ENCODE measurements at places on chromosomes 6 and 20. TPM values are rescaled to one million over a fixed set of nuclear protein-coding genes. Genes with fewer than 3 reads are reported as not detected.

Gene ADGB
- total RNA-seq = 0.18 TPM

Gene HUS1B
- 1.4 TPM for total RNA-seq

Gene BMP5
- 0.45 TPM for total RNA-seq

Gene EEF1E1
- total RNA-seq = 17.1 TPM

Gene RIPOR2
- 16.1 TPM for total RNA-seq

Gene ABRACL
- total RNA-seq = 16.4 TPM

Gene ELOVL4
- total RNA-seq = 2.4 TPM

Gene MDFI
- total RNA-seq = 9.3 TPM

- H3K36me3 ChIP-seq = no peaks in the 10 kb centered on the region
- no peak for DNase-seq
- H3K27ac ChIP-seq = no peak overlapping the region
Measured at GRCh38 chr6:25959890-25960536, 2.6 kb upstream of the TRIM38 start.

DNA sequence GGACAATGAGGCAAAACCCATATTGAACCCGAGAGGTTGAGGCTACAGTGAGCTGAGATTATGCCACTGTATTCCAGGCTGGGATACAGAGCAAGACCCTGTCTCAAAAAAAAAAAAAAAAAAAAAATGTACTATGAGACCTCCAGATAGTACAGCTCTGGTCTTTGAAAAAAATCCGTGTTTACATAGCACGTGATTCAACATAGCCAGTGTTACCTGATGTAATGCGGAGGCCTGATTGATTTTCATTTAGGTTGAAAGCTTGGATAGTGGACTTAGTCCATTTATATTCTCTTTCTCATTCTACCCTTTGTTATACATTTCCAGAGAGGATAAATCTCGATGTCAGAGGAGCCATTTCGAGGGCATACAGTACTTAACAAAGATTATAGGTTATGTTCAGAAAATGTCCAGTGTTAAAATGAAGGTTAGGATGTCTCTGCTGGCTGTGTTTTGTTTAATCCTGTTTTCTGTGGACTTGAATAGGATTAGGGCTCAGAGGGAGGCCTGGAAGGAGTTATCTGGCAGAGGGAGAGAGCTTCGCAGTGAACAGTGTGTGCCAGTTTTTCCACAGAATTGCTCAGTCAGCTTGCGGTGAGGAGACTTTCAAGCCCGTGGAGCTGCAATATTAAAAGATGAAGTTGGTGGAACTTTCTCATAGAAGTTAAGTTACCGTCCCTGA is 33.9 kb upstream of the BCLAF1 start:
- no peaks in the 10 kb centered on the region for H3K36me3 ChIP-seq
- DNase-seq = no peak
- no peaks in the 10 kb centered on the region for H3K27me3 ChIP-seq
- H3K27ac ChIP-seq = no peak overlapping the region
- no peak overlapping the region for H3K4me3 ChIP-seq
- H3K4me1 ChIP-seq = no peaks in the 10 kb centered on the region

GRCh38 chr6:33641602-33642001 is 20.5 kb downstream of the ITPR3 start:
- no peak for DNase-seq
- H3K4me3 ChIP-seq = no peak overlapping the region
- no peaks in the 10 kb centered on the region for H3K36me3 ChIP-seq
- H3K27ac ChIP-seq = no peak overlapping the region

- no peaks in the 10 kb centered on the region for H3K4me1 ChIP-seq
- no peak overlapping the region for H3K4me3 ChIP-seq
- H3K36me3 ChIP-seq = no peaks in the 10 kb centered on the region
- DNase-seq = no peak
- no peaks in the 10 kb centered on the region for H3K27me3 ChIP-seq
Measured at GRCh38 chr6:144145541-144145940, 4.8 kb upstream of the STX11 start.

DNA sequence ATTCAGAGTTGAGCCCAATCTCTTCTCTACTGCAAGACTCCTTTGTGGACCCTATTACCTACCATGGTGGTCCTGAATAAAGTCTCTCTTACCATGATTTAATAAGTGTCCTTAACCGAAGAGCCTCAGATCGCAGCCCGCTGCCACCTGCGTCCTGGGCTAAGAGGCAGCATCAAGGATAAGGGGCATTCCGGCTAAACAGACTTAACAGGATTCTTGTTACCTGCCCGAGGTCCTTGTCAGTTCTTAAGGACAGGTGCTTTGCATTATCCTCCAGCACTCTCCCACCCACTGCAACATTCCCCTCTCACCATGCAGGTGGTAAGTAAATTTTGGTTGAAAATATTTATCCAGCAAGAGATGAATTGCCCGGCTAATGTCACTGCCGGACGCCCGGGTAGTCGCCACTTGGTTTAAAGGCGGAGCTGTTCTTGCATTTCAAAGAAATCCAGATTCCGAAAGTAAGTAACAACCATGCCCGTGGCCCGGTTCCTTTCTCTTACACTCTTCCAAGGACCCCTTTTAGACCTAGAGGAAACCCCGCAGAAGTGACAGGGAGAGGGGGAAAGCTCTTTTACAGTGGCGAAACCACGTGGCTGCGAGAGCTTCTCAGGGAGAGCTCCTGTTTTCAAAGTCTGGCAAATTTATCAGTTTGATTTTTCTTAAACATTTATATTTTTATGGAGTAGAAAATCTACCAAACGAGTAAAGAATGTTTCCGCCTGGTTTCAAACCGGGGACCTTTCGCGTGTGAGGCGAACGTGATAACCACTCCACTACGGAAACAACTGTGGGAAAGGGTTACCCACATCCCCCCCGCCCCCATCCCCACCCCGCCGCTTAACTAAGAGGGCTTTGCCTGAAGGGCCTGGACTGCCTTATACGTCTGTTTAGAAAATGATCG is 41.9 kb upstream of the PRSS16 start:
- H3K4me1 ChIP-seq = no peaks in the 10 kb centered on the region
- H3K4me3 ChIP-seq = no peak overlapping the region
- no peak for DNase-seq
- H3K36me3 ChIP-seq = no peaks in the 10 kb centered on the region

DNA sequence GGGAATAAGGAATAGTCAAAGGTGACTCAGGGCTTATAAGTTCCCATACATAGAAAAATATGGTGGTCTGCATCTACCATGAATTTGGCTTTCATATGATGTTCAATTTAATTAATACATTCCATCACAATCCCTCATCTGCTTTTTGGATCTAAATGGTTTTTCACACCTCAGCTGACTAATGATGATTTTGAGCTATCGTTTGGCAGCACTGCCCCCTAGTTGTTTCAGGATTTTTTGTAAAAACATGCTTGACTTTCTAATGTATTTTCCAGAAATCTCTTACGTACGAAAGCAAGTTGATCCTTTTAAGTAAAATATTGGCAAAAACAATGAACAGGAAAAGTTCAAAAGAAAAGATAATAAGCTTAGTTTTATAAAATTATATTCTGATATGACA is 408.6 kb upstream of the ADGRB3 start:
- DNase-seq = no peak
- no peak overlapping the region for H3K27ac ChIP-seq
- no peaks in the 10 kb centered on the region for H3K27me3 ChIP-seq
- no peaks in the 10 kb centered on the region for H3K4me1 ChIP-seq
- H3K4me3 ChIP-seq = no peak overlapping the region

GRCh38 chr20:62208795-62209755 is 11.0 kb downstream of the HRH3 start:
- no peak for DNase-seq
- no peaks in the 10 kb centered on the region for H3K4me1 ChIP-seq
- H3K4me3 ChIP-seq = no peak overlapping the region
- no peak overlapping the region for H3K27ac ChIP-seq

GRCh38 chr6:117465691-117466090 is 16.8 kb upstream of the DCBLD1 start:
- no peaks in the 10 kb centered on the region for H3K27me3 ChIP-seq
- H3K4me1 ChIP-seq = no peaks in the 10 kb centered on the region
- DNase-seq = no peak
- no peak overlapping the region for H3K4me3 ChIP-seq
- H3K27ac ChIP-seq = no peak overlapping the region

GRCh38 chr20:45266977-45267376 is 12.6 kb upstream of the SLPI start:
- no peak for DNase-seq
- no peaks in the 10 kb centered on the region for H3K36me3 ChIP-seq
- no peak overlapping the region for H3K4me3 ChIP-seq
- no peaks in the 10 kb centered on the region for H3K27me3 ChIP-seq
- H3K4me1 ChIP-seq = no peaks in the 10 kb centered on the region

DNA sequence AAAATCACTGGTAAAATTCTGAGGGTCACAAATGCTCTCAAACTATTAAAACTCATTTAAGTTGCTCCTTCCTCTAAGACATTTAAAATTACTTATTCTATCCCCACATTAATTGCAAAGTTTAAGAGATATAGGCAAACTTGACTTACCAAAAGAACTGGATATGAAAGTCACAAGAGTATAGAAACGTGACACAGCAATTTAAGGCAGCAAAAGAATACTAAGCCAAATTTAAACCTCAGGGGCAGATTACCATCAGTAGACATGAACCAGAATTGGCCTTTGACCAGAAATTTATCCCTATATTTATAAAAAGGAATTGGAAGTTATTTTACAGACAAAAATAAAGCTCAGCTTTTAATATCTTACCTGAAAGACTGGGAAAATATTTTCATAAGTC is 56.0 kb downstream of the MAP3K7 start:
- H3K27me3 ChIP-seq = no peaks in the 10 kb centered on the region
- H3K27ac ChIP-seq = no peak overlapping the region

- H3K4me1 ChIP-seq = no peaks in the 10 kb centered on the region
- no peak overlapping the region for H3K27ac ChIP-seq
- no peaks in the 10 kb centered on the region for H3K27me3 ChIP-seq
- H3K4me3 ChIP-seq = no peak overlapping the region
- no peak for DNase-seq
- no peaks in the 10 kb centered on the region for H3K36me3 ChIP-seq
Measured at GRCh38 chr6:113450061-113450465, 407.1 kb upstream of the MARCKS start.

DNA sequence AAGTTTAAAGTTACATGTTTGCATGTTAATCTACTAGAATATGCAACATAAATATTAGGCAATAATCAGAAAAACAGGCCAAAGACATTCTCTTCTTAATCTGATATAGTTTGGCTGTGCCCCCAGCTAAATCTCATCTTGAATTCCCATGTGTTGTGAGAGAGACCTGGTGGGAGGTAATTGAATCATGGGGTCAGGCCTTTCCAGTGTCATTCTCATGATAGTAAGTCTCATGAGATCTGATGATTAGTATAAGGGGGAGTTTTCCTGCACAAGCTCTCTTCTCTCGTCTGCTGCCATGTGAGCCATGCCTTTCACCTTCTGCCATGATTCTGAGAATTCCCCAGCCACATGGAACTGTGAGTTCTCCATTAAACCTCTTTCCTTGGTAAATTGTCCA is 1241.7 kb upstream of the ADGRB3 start:
- no peaks in the 10 kb centered on the region for H3K4me1 ChIP-seq
- H3K27me3 ChIP-seq = no peaks in the 10 kb centered on the region
- no peaks in the 10 kb centered on the region for H3K36me3 ChIP-seq
- H3K4me3 ChIP-seq = no peak overlapping the region
- no peak for DNase-seq
- H3K27ac ChIP-seq = no peak overlapping the region

GRCh38 chr6:76043690-76044089 is 28.8 kb downstream of the IMPG1 start:
- H3K4me3 ChIP-seq = no peak overlapping the region
- H3K27ac ChIP-seq = no peak overlapping the region
- no peaks in the 10 kb centered on the region for H3K4me1 ChIP-seq
- DNase-seq = no peak
- peaks cover 2% of the 10 kb centered on the region for H3K27me3 ChIP-seq

DNA sequence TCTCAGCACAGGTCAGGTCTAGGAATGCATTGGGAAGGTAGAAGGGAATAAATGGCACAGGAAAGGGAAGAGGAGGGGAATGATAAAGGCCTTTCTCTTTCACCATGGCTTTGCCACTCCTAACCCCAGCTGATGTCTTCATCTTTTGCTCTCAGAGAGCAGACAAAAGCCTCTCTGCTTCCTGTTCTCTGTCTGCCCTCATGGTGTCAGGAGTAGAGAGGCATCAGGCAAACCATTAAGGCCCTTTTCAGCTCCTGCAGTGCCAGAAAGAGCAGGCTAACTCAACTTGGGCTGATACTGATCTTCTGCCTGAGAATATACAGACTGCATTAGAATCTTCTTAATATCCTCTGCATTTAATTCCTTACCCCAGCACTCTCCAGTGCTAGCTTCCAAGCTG is 48.0 kb upstream of the STXBP5 start:
- no peaks in the 10 kb centered on the region for H3K4me1 ChIP-seq
- no peak for DNase-seq
- no peak overlapping the region for H3K27ac ChIP-seq

DNA sequence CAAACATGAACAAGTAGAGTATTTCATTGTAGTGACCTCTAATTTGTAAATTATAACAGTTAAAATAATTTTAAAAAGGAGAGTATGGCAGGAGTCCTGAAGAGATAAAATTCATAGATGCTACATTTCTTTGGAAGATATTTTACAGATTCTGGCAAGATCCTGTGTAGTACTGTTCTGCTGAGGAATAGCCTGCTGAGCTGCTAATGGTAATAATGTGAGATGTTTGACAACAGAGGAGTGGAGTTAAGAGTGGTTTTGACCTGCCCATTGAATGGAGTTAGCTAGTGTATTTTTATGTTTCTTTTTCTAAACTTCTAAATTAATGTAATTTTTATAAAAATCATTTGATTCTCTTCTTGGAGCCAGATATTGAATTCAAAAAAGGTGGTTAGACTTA is 11.8 kb downstream of the CLVS2 start:
- no peaks in the 10 kb centered on the region for H3K36me3 ChIP-seq
- H3K4me1 ChIP-seq = no peaks in the 10 kb centered on the region
- H3K4me3 ChIP-seq = no peak overlapping the region
- DNase-seq = no peak
- peaks cover 3% of the 10 kb centered on the region for H3K27me3 ChIP-seq
